ENCODE measurements at places on chromosomes 4 and X. TPM values are rescaled to one million over a fixed set of nuclear protein-coding genes. Genes with fewer than 3 reads are reported as not detected.
A peak's percentile ranks its signal among the peaks of the same experiment; 100 is the strongest.

MAGEA2B gene
- total RNA-seq: not detected

MAGED4B gene
- 23.8 TPM for total RNA-seq

ZNF732 gene
- total RNA-seq: 0.57 TPM

MTTP gene
- total RNA-seq: 0.25 TPM

SHROOM4 gene
- 1.4 TPM for total RNA-seq

SYTL4 gene
- total RNA-seq: 5.1 TPM

IQCM gene
- 0.27 TPM for total RNA-seq

ZNF718 gene
- 4.5 TPM for total RNA-seq

CXXC4 gene
- total RNA-seq: not detected

TXK gene
- total RNA-seq: 0.25 TPM

PABPC1L2B gene
- not detected for total RNA-seq

SORBS2 gene
- 2.8 TPM for total RNA-seq

PITX2 gene
- total RNA-seq: 0.18 TPM

- no peak for DNase-seq
Measured at GRCh38 chr4:98899277-98899676, 29.7 kb downstream of the EIF4E start.

DNA sequence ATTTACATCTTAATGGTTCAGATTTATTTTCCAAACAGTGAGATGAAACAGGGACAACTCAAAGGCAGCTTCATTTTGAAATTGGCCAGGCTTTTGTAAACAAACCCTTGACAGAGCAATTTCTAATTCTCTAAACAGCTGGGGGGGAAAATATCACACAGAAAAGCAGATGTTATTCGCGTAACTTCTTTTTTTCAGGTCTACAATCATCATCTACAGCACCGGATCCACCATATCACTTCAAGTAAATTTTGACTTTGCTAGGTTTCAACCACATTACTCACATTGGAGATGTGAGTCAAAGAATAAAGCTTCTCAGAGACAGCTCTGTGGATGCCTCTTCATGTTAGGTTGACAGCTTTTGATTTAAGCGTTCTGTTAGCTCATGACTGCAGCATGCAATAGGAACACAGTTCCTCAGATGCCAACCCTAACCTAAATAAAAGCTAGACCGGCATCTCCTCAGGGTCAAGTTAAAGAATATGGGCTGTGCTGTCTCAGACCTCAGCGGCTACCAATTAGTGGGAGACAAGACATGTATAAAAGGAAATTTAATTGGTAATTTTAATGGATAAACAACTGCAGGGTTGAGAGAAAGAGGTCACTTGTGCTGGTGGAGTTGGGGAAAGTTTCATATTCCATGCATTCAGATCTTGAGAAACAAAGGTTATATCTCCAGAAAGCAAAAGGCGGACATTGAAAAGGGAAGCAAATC is 26.8 kb downstream of the AMELX start:
- DNase-seq: no peak

GRCh38 chr4:124459941-124460310 is 252.6 kb downstream of the ANKRD50 start:
- no peak for DNase-seq

DNA sequence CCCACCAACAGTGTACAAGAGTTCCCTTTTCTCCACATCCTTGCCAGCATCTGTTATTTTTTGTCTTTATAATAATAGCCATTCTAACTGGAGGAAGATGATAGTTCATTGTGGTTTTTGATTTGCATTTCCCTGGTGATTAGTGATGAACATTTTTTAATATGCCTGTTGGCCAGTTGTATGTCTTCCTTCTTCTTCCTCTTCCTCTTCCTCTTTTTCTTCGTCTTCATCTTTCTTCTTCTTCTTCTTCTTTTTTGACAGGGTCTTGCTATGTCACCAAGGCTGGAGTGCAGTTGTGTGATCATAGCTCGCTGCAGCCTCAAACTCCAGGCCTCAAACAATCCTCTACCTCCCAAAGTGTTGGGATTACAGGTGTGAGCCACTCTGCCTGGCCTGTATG is 87.4 kb downstream of the CCDC160 start:
- no peak for DNase-seq

DNA sequence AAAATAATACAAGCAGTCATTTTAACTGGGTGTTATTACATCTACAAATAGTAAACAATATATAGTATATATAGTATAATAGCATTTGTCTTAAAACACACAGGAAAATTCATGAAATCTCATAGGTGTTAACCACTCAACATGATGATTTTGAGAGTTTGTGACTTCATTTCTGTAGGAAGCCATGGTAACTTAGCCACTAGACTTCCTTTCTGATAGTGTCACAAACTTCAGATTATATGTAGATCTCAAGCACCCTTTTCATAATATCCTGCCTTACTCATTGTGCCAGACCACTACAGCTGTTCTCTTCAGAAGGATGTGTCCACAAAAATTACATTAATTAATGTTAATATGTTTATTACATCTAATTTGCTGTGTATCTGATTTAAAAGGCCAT is 1250.6 kb downstream of the ADGRL3 start:
- DNase-seq: no peak

GRCh38 chr4:38281371-38282071 is 321.3 kb downstream of the PTTG2 start:
- peak; percentile 76 for DNase-seq

DNA sequence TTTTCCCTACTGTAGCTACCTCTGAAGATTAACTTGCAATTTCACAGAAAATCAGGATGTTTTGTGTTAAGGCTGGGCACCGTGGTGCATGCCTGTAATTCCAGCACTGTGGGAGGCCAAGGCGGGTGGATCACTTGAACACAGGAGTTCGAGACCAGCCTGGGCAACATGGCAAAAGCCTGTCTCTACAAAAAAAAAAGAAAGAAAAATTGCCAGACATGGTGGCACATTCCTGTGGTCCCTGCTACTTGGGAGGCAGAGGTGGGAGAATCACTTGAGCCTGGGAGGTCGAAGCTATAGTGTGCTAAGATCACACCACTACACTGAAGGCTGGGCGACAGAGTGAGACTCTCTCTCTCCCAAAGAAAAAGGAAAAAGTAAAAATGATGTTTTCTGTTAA is 27.4 kb downstream of the APELA start:
- no peak for DNase-seq

DNA sequence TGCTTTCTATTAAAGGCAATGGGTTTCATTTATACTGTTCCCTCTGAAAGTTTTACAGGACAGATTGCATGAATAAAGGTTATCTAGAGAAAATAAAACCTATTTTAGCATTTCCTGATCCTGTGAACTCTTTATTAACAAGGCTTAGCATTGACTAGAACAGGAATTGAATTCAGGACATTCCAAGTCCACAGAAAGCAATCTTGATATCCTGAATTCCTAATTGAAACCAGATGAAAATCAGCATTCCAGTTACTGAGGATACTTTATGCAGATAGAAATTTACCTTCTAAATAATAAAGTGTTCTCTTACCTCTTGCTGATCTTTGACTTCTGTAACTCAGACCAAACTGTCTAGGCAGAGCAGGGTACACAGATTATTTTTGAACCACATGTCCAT is 151.4 kb downstream of the ZNF518B start:
- peak; percentile 79 for DNase-seq

DNA sequence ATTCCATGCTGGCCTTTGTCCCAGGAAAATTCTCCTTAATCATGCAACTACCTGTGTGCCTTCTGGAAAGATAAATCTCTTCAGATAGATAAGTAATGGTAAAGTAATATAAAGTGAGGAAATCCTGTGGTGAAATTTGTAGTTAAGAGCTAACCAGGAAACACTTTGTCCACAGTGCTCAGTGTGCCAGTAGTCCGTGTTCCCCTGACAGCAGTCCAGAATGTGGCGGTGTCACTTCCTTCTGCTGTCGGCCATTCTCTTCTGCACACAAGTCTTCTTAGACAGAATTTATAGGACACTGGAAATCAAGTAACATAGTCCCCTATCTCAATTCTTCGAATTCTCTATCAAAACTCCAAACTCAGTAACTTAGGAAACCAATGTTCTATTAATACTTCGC is 5.7 kb upstream of the CXXC4 start:
- DNase-seq: no peak

DNA sequence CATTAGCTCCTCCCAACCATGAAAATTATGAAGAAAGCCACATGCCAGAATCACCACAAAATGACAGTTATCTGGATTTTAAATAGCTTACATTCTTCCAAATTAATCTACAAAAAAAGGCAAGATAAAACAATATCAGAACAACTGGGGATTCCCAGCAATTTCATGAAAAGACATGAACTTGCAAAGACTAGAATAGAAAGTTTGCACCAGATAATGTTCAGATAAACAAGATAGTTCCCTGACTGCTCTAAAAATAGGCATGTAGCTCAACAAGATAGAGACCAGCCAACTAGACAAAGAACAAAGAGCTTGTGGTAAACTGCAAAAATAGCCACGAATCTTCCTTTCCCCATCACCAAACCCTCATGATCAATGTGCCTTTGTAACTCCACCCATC is 30.3 kb upstream of the DDX53 start:
- peak; percentile 92 for DNase-seq

DNA sequence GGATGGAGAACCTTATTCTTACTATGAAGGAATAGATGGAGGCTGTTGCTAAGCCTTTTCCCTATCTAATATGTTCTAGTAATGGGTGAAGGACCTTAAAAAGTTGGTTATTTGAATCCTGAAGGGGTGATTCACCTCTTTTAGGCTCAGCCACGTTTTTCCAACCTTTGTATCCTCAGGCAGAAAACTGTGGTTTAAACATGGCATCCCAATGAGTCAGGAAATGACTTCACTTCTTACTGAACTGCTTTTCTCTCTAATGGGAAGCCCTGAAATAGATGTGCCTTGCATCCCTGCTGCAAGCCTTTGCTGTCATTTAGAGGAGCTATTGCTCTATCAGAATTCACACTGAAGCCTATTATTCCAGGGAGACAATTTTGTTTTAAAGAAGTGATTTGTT is 191.0 kb upstream of the ARX start:
- peak; percentile 14 for DNase-seq

DNA sequence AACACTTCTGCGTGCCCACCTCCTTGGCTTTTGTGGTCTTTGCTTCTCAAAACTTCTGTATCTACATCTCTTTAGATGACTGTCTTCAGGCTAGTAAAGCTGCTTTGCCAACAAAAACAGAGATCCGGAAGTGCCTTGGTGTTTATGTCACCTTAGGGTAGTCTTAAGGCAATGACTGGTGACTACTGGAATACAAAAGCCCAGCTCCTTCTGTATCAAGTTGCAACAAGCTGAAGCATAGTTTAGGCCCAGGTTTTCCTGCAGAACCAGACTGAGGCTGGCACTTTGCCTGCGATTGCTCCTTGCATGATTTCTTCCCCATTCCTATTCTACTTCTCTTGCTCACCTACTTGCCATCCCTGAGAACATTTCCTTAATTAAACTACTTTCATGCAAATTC is 333.8 kb downstream of the DMD start:
- DNase-seq: no peak

DNA sequence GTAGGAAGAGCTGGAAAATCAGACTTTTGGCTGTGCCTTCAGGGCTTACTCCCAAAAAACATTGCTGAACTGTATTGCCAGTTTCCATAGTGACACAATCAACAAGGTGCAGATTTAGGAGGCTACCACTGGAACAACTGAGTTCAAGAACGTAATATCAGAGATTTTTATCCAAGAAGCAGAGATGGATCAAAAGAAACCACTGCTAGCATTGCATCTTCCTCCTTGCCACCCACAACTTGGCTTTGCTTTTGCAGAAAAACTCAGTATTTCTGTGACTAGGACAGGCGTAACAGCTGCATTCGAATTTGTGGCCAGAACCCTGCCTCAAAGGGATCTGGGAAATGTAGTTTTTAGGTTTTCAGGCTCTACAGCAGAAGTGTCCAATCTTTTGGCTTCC is 27.8 kb upstream of the WDFY3 start:
- DNase-seq: peak; percentile 6

GRCh38 chr4:188989371-188989770 is 850.1 kb downstream of the TRIML1 start:
- no peak for DNase-seq

DNA sequence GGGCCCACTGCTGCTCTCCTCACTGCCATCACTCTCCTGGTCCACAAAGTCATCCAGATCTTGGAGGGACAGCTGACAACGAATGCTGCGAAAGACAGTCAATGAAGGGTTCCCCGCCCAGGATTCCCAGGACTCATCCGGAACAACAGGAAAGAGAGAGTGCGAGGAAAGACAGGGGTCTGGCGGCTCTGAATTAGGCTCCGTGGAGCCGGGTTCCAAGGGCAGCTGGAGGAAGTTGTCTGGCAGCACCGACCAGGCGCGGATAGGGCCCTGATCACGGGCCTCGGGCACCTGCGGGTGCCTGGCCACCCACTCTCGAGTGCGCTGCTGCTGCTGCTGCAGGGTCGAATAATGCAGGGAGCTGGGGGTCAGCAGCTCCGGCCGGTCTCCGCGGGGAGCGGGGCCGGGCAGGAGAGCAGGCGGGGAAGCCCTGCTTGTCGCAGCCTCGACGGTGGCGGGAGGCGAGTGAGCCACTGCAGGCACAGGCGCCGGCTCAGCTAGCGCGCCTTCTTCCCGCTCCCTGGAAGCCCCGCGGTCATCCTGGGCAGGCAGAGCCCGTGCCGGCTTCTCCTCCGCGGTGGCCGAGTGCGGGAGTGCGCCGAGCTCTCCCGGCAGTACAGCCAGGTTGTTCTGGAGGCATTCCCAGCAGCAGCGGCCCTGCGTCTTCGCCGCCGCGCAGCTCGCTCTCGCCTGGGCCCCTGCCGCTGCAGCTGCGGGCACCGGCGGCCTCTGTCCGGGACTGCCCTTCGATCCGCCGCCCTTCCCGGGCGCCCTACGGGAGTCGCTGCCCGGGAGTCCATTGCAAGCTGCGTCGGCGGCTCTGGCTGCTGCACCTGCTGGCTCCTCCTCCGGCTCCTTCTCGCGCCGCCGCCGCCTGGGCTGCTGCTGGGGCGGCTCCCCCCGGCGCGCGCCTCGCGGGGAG is 1.1 kb downstream of the SOWAHB start:
- no peak for DNase-seq

Data from fibroblast of the aortic adventitia (primary cell).